ENCODE measurements at places on chromosomes 5 and 9.

GRCh38 chr5:39584927-39585326 is 160.1 kb upstream of the DAB2 start:
- DNase-seq = no peak

GRCh38 chr9:97866848-97867247 is 13.8 kb downstream of the FOXE1 start:
- DNase-seq = no peak

GRCh38 chr5:135323227-135323626 is 75.8 kb downstream of the MACROH2A1 start:
- DNase-seq = no peak

- DNase-seq = peak; percentile 86
These were observed 33.6 kb downstream of the COL15A1 start for GRCh38 chr9:98977246-98977714.

GRCh38 chr9:82938426-82939218 is 124.3 kb downstream of the RASEF start:
- DNase-seq = no peak

DNA sequence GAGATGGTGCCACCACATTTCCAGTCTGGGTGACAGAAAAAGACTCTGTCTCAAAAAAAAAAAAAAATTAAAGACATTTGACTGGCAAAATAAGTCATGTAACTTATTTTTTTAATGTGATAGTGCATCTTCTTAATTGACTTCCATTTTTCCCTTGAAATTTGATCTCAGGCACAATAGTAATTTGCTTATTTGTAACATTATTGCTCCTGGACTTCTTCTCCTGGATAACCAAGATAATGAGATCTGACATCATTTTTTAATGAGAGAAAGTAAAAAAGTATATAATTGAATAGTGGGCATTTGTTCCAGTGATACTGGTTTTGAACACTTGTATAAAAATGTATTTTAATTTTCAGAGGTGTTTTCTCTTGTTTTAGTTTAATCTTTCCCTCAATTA is 3.5 kb downstream of the ARHGEF28 start:
- no peak for DNase-seq

- DNase-seq = no peak
These were observed 127.0 kb upstream of the GDNF start for GRCh38 chr5:37966871-37967270.

DNA sequence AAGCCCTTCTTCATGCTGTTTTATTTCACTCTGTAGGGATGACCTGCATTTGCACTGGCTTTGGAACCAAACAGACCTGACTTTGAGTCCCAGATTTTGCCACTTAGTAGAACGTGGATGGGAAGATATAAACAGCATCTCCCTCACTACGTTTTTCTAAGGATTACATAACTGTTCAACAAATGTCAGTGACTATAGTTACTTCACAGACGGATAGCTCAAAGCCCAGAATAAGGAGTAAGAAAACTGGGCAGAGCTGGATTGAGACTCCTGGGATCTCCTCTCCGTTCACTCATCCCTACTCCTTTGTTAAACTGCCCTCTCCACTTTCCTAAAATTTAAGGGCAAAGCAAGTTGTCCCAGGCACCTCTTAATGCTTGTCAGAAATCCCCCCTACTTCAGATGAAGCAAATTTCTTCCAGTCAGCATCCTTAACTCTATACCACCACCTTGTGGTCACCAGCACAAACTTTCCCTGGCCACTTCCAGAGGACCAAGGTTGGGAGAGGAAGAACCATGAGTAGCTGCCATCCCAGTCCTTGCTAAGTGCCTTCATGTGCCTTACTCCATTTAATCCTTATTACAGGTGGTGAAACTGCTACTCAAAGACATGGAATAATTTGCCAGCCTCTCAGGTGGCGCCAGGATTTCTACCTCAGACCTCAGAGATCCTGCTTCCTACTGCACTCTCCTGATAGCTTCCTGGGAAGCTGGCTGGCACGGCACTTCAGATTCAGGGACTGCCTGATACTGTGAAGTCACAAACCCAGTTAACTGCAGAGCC is 38.4 kb downstream of the EGR1 start:
- no peak for DNase-seq

DNA sequence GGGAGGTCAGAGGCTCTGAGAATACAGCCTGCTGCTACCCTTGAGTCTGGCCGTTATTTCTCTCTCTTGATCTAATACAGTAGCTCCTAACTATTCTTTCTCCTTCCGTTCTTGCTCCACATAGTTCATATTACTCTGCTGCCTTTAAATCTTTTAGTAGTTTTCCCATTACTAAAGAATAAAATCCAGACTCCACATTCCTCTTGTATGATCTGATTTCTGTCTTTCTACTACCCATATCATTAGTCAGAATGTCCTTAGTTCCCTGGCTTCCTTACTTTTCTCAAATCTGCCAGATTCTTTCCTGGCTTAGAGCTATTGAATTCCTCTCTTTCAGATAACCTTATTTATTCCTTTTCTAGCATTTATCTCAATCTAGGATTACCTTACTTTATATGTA is 40.0 kb downstream of the MARCHF6 start:
- DNase-seq = no peak

DNA sequence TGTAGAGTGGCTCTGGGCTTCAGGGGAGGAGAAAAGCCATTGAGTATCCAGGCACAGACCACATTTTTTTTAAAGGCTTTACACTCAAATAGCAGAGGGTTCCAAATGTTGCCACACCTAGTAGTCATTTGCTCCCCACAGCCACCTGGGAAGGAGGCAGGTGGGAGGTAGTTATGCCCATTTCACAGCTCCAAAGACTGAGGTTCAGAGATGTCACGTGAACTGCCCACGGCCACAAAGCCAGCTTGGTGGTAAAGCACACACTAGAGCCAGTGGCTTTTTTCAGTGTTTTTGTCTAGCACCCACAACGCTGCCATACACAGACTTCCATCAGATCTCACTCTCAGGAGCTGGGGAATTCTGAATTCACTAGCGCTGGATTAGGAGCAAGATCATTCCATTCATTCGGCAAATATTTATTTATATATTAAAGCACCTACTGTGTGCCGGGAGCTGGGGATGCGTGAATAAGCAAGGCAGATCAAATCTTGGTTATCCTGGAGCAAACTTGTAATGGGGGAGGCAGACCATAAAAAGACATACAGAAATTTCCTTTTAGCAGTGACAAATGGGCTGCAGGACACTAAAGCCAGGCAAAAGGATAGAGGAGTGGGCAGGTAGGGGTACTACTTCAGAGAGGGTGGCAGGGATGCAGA is 7.4 kb downstream of the WHRN start:
- no peak for DNase-seq

DNA sequence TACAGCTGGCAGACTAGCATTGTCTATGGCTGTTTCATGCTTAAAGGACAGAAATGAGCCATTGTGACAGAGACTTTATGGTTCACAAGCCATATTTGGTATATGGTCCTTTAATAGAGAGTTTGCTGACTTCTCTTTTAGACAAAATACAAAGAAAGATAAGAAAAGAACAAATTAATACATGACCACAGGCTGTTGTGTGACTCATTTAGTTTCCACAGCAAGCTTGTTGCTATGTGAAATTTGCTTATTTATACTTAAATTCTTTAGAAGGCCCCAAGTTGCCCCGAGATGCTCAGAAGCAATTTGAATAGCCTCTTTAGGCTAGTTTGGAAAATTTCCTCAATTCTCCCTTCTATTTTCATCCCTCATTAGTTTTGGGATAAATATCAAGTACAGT is 315.3 kb upstream of the RPS23 start:
- DNase-seq = no peak

- DNase-seq = no peak
These were observed 174.9 kb upstream of the DMAC1 start for GRCh38 chr9:7974335-7974960.

All from Right ventricle myocardium inferior (tissue), 1 donor.